ENCODE measurements at places on chromosomes 4 and X.

- no peak for DNase-seq
Observed at GRCh38 chr4:8345946-8346814, 76.6 kb downstream of the HTRA3 start.

GRCh38 chrX:130120321-130120731 lies 10.0 kb upstream of the ELF4 start:
- DNase-seq: no peak

- no peak for DNase-seq
Observed at GRCh38 chr4:122588453-122589238, 32.2 kb downstream of the IL21 start.

- DNase-seq: no peak
Observed at GRCh38 chrX:130552444-130553073, 150.8 kb downstream of the RBMX2 start.

- DNase-seq: no peak
Observed at GRCh38 chr4:124682384-124682783, 30.1 kb downstream of the ANKRD50 start.

DNA sequence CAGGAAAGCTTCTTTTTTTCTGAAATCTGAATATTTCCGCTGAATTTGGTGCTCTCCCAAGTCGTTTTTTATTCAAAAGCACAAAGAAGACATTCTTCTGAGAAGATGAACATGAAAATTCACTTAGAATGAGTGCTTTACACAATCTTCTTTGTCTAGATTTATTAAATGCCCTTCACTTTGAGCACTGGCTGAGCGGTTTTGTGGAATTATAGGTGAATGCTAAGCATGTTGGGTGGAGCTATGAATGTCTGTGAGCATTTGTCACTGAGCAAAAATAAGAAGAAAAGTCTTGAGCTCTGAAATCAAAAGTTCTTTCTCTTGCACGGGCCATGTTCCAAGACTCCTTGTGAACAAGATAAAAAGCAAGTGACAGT lies 13.1 kb downstream of the GASK1B start:
- no peak for DNase-seq

Data from HCT116 (cell line).